ENCODE measurements at places on chromosomes 7 and 10.
A peak's percentile ranks its signal among the peaks of the same experiment; 100 is the strongest.

GRCh38 chr10:5968037-5968680, 9.2 kb downstream of the IL15RA start:
- no peak for DNase-seq

DNA sequence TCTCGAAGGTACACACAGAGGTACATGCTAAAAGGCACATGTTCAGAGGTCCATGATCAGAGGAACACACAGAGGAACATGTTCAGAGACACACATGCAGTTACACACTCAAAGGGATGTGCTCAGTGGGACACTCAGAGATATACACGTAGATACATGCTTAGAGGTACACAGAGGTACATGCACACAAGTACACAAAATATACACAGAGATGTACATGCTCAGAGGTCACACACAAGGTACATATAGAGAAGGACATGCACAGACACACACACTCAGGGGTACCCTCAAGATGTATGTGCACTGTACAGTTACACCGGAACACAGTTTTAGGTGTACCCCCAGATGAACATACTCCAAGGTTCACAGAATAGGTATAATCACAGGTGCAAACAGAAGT, 18.8 kb downstream of the NPC1L1 start:
- DNase-seq: no peak

- no peak for DNase-seq
Observed at GRCh38 chr7:116621649-116622048, 50.3 kb upstream of the MET start.

DNA sequence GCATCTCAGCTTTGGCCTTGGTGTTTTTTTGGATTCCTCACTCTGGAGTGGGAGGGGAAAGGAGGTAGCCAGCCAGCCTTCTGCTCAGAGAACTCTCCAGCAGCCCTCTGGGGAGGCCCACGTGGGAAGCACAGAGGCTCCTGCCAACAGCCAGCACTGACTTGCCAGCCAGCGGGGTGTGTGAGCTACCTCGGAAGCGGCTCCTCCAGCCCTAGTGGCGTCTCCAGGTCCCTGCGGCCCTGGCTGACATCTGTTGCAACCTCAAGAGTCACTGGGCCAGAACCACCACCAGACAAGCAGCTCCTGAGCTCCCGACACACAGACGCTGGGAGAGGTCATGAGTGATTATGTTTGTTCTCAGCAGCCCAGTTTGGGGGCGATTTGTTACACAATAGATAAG, 180.2 kb upstream of the FZD8 start:
- DNase-seq: no peak

GRCh38 chr10:59172567-59172966, 3.9 kb upstream of the PHYHIPL start:
- no peak for DNase-seq

GRCh38 chr7:25758559-25758958, 393.4 kb upstream of the NFE2L3 start:
- peak; percentile 72 for DNase-seq

DNA sequence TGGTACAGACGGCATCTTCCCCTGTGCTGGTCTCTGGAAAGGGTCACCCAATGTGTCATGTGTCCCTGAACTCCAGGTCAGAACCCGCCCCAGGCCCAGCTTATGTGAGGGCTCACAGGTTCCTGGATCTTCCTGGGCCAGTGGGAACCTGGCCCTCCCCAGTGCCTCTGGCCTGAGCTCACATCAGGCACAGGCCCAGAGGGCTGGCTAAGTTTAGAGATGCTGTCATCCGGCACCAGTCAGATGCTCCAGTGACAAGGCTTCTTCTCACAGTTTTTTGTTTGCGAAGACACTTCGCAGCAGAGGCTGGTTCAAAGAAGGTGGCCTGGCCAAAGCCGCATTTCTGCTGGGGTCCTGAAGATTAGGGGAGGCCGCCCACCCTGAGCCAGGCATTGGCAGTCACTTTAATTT, 11.8 kb downstream of the CAMK2B start:
- no peak for DNase-seq

- no peak for DNase-seq
Observed at GRCh38 chr10:124001391-124002148, 91.8 kb downstream of the CHST15 start.

DNA sequence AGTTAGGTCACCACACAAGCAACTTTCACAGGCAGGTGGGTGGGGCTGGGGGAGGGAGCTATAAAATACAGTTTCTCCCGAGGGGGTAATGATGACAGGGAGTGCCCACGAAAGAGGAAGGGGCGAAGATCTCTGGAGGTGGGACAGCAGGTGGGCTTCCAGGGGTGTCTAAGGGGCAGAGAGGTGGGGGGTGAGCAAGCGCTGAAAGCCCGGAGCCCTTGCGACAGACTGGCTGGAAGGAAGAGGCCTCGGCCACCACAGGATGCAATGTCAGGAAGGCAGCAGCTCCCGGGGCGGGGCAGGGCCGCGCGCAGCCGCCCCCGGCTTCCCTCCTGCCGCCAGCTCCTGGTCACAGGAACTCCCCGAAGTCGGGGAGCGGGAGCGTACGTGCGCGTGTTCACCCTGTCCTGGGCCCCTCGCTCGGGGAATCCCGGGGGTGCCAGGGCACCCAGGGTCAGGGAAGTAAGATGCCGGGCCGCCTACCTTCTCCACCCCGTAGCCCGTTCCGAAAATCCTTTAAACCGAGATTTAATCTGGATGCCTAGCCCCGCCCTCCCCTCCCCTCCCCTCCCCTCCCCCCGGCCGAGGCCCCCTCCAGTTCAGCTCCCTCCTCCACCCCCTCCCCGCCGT, 105.2 kb upstream of the PPIF start:
- DNase-seq: no peak

DNA sequence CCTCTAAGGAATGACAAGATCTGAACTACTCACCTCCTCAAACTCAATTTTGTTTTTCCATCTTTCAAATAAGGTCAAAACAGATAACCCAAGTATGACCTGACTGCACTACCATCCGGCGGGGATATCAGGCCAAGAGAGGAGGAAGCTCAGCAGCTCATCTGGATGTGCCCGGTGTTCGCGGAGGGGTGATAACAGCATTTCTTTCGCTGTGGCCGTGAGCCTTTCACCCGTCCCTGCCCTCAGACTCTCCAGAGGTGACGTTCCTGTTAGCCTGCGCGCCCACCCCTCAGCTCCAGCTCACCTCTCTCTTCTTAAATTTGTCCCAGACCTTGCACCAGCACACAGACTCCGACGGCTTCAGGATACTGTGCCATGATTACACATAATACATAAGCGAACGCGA, 526 bp downstream of the ZNF248 start:
- DNase-seq: no peak

GRCh38 chr7:140607441-140607989, 33.1 kb downstream of the DENND2A start:
- no peak for DNase-seq

- DNase-seq: no peak
Observed at GRCh38 chr7:47415318-47416212, 166.3 kb downstream of the TNS3 start.

GRCh38 chr7:95619517-95619916, 23.2 kb upstream of the PDK4 start:
- no peak for DNase-seq

GRCh38 chr10:126205486-126206205, 182.6 kb downstream of the ADAM12 start:
- DNase-seq: no peak

DNA sequence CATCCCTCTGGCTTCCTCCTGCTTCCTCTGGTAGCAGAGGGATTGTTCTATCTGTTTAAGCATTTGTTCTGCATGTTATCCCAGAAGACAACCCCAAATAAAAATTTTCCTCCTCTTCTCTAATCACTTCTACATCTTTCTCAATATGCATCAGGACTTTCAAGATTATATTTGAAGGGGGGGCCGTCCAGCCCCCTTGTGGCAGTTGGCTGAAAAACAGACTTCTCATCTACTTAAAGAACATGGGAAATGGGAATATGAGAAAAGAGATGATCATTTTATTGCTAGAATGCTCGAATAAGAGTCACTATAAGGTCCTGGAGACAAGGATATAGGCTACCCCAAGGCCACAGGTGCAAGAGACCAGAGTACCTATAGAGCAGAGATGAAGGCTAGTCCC, 466.0 kb downstream of the REEP3 start:
- no peak for DNase-seq

GRCh38 chr7:113452245-113452644, 333.9 kb upstream of the SMIM30 start:
- no peak for DNase-seq

DNA sequence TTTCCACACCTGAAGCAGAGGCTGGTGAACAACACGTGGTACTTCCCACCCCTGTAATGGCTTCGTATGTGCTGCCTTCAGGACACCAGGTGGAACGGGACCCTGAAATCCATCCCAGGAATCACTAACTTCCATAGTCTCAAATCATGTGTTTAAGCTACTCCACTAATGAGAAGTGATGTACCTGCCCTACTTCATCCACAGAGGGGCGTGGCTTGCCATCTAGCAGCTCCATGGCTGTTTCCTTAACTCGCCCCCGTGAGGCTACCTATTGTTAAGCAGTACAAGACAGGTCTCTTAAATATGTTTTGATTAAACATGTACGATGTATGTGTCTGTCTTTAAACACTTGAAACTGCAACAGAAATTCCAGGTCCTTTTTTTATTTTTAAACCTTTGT, 31.8 kb downstream of the ARL3 start:
- no peak for DNase-seq

DNA sequence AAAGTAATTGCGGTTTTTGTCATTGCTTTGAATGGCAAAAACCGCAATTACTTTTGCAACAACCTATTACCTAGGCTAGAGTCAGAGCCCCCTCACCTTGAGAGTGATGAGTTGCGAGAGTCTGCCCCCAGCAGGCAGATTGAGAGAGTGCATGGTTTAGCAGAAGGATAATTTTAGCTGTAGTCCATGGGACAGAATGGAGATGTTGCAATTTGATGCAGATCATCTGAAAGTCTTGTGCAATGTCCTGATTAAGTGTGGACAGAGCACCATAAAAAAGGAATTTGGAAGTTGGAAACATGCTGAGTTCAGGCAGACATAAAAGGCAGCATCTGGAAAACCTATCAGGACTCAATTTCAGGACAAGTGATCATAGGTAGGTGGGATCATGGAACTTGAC, 48.7 kb downstream of the GPR141 start:
- no peak for DNase-seq

GRCh38 chr7:50164559-50165170, 71.6 kb upstream of the ZPBP start:
- DNase-seq: no peak

DNA sequence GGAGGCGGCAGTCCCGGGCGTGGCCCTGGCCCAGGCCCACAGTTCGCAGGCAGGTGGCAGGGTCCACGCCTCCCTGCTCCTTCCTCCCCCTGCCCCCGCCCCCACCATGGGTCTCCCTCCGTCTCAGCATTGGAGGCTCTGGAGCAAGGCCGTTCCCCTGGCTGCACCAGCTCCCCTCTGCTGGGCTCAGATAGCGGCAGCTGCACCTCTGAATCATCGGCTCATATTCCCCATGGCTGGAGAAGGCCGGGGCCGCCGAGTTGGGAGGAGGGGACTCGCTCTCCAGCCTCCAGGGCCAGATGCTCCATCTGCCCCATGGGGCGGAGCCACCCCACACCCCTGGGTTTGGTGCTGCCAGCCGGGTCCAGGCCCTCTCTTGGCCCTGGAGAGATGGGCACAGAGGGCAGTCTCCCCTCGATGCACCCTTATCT, 145.0 kb downstream of the ELFN1 start:
- no peak for DNase-seq

DNA sequence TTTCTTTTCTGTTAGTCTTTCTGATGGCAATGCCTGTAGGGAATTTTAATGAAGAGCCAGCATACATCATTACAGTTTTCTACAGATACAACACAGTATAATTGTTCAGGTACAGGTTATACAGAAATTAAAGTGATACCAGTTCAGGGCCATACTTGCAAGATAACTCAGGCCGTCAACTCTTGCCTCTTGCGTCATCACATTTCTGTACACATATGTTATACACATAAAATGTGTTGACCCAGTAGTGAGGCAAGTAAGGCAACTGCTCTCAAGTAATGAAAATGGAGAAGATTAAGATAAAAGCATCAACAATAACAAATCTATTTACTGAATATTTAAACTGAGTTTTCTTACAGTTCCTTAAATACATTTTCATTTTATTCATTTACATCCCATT, 317.8 kb downstream of the HPSE2 start:
- no peak for DNase-seq
